Fibroblast of skin of right biceps (primary cell): ENCODE measurements at places on chromosomes 7 and 10.

- peak; percentile 99 for DNase-seq
Observed at GRCh38 chr10:70652761-70653657, 19.3 kb upstream of the ADAMTS14 start.

- DNase-seq = peak; percentile 31
Observed at GRCh38 chr7:17342756-17343155, 44.3 kb downstream of the AHR start.

- DNase-seq = peak; percentile 55
Observed at GRCh38 chr7:157337316-157338149, 729 bp downstream of the DNAJB6 start.

GRCh38 chr10:49748006-49748405 is 14.1 kb downstream of the OGDHL start:
- no peak for DNase-seq

- no peak for DNase-seq
Observed at GRCh38 chr7:120600607-120601006, 257.3 kb downstream of the TSPAN12 start.

DNA sequence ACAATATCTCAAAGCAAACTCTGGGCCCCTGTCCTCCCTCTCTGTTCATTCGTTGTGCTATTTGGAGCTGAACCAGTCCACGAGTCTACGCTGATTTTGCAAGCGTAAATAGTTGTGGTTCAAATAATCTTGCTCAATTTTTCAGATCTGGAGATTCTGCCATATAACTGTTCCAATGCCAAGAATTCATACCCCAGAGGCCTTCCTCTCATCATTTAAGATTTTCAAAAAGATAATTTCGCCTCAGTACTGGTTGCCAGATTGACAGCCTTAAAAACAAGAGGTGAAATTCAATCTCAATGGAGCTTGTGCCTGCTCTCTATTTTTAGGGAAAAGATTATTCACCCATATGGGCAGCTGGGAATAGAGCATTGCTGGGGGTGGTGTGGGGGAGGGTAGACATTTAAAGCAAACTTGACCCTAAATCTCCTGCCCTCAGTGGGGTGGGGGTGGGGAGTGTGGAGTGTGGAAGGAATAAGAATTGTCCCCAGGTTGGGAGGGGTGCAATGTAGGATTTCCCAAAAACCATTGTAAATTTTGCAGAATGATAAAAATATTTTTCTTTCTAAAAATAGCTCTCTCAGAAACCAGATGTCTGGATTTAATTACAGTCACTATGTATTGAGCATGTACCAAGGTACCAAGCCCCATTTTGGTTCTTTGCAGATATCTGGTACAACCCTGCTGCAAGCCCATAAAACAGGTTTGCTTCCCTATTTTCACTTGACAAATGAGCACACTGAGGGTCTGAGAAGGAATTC is 104.7 kb upstream of the EEPD1 start:
- peak; percentile 98 for DNase-seq

DNA sequence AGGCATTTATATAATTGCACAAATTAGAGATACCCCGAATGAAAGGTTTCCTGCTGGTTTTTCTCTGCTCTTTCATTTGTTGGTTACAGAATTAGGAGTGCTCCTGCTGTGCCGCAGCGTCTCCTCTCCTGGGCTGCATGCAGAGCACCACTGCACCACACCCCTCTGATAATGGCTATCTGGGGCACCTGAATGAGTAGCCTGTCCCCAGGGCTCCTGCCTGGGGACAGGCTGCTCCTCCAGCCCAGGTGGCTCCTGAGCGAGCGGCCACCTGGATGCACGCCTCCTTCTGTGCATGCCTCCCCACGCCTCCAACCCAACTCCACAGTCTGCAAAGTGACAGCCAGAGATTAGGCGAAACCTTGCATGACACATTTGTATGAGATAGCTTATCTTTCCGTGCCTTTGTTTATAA is 242.6 kb upstream of the FZD8 start:
- DNase-seq = no peak

DNA sequence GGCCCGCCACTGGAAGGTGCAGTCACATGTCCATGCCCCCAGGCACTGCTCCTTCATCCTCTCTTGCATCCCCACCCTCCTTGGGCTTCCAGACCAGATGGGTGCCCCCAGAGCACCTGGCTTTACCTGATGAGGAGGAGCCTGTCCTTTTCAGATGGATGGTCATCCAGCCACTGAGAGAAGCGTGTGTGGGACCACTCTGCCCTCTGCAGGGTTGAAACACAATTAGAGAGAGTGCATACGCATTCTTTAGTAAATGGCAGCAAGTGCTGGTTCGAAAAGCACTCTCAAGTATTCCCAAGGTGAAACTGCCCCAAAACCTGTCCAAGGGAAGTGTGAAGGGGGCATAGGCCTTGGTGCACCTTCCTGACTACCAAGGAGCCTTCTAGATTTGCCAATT is 41.6 kb downstream of the HBP1 start:
- no peak for DNase-seq

- DNase-seq = no peak
Observed at GRCh38 chr10:80108576-80109239, 23.8 kb upstream of the PLAC9 start.

DNA sequence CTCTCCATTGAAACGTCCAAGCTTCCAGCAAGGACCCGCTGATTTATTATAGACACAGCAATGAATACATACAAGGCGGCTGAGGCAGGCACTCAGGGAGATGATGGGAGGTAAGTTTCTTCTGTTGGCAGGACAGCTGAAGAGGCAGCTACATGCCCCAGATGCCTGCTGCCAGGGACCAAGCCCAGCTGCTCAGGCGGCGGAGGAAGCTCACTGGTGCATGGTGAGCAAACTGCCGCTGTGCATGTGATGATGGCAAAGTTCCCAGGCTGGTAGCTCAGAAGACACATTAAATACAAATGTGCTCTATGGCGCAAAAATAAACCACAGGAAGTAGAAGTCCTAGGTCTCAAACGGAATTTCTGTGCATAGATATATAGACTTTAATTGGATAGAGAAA is 2.3 kb downstream of the DNTT start:
- DNase-seq = no peak

- DNase-seq = no peak
Observed at GRCh38 chr7:101564778-101565211, 64.3 kb downstream of the MYL10 start.

DNA sequence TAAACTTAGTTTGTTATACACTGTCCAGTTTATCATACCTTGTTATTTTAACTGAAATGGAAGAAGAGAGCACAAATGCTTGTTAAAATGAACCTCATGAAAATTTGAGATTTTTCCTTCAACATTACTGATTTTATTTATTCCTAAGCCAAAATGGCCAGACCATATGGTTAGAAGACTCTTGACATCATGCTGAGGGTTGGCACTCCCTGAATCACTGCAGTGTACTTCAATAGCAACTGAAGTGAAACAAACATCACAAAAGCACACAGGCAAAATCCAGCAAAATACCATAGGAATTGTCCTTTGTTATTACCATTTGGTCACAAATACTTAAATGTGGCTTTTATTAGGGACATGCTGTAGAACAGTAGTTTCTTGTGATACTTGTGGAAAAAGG is 347.8 kb downstream of the NXPH1 start:
- DNase-seq = no peak

GRCh38 chr7:27073076-27073475 is 22.7 kb downstream of the HOXA1 start:
- DNase-seq = no peak

GRCh38 chr7:149799397-149800168 is 26.2 kb upstream of the ZNF467 start:
- DNase-seq = no peak

GRCh38 chr10:99854860-99855259 is 72.4 kb downstream of the ABCC2 start:
- DNase-seq = peak; percentile 69

DNA sequence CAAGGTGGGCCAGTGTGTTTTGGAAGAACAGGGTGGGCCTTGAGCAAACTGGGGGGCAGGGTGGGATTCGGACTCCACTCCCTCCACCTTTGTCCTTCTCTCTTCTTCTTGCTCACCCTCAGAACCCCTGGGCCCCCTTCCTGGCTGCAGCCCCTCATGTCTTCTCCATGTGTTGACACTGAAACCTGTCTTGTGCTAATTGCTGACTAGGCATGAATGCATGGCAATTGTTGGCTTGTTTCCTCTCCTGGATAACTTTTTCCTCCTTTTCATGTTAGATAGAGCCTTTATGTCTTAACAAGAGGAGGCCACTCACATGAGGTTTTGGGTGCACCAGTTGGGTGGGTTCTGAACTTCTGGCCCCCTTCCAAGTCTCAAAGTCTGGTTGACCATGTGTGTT is 181.6 kb upstream of the MKI67 start:
- no peak for DNase-seq

GRCh38 chr10:72886621-72887020 is 6.9 kb upstream of the OIT3 start:
- no peak for DNase-seq

- no peak for DNase-seq
Observed at GRCh38 chr7:17674166-17674942, 265.9 kb downstream of the SNX13 start.

DNA sequence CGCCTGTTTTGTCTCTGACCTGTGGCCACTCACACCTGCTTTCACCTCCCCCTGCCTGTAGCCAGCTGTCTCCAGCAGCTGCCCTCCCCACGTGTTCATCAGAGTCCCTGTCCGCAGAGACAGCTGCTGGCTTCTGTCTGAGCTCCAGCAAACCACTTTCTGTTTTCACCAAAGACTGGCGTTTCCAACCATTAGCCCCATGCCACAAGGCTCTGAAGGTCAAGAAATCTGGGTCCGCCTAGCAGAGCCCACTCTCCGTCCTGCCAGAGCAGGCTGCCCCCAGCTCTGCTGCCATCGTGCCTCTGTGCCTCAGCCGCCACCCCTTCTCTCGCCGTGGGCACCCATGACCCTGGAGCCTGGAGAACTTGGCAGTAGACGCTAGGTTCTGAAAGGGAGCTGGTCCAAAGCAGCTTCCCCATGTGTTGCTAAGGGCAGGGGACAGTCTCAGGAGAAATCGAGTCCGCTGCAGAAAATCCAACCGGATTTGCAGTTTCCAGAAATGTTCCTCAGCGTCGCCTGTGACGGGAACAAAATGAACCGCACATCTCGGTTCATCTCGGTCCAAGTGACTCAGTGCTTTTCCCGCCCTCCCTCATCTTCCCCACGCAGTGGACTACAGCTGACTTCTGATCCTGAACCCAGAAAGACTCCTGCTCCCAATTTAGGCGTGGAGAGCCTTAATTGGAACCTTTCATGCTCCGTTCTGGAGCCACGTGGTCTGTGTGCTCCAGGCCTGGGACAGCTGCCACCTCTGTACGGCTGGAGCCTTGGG is 28.0 kb downstream of the TMEM120A start:
- peak; percentile 52 for DNase-seq

GRCh38 chr7:22296916-22297315 is 60.0 kb downstream of the RAPGEF5 start:
- DNase-seq = no peak

DNA sequence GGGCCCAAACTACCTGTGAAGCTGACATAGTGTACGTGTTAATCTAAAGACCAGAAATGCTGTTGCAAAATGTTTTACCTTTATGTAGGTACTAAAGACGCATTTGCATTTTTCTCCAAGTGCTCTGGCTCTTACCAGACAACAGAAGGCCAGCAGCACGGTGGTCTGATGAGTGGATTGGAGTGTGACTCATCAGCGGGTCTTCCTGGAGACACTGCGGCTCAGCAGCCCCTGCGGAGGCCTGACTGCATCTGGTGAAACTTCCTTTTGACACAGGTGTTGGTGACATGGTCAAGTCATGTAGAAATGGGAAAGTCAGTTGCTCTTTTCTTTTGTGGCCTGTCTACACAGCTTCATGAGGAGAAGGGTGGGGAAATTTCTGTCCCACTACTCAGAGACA is 723.6 kb downstream of the INHBA start:
- DNase-seq = peak; percentile 51

DNA sequence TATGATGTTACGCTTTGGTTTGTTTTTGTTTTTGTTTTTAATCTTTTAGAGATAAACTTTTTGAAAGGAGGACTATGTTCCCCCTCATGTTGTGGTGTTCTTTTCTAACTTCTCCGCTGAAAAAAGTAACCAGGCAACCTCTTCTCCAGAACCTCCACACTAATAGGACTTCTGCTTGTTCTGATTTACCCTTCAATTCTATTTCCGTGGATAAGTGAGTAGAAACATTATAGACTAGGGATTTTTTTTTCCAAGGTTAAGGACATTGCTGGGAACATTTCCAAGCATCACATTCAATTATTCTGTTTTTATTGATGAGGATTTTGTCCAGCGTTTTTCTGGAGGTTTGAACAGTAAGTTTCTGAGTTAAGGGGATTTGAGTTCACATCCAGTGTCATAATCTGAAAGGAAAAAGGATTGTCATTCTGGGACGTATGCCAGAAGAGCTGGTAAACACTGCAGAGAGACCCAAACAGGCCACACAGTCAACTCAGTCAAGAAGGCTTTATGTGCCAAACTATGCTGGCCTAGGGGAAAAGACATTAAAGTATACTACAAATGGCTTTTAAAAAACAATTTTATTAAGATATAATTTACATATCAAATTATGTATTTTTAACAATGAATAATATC is 28.3 kb upstream of the RALA start:
- peak; percentile 49 for DNase-seq

- DNase-seq = no peak
Observed at GRCh38 chr7:100887516-100888290, 1.8 kb downstream of the UFSP1 start.

GRCh38 chr7:72785166-72785955 is 42.6 kb downstream of the TYW1B start:
- DNase-seq = peak; percentile 59

- DNase-seq = peak; percentile 56
Observed at GRCh38 chr10:89029181-89029580, 38.6 kb downstream of the FAS start.

- peak; percentile 12 for DNase-seq
Observed at GRCh38 chr7:17802056-17802455, 138.2 kb downstream of the SNX13 start.

DNA sequence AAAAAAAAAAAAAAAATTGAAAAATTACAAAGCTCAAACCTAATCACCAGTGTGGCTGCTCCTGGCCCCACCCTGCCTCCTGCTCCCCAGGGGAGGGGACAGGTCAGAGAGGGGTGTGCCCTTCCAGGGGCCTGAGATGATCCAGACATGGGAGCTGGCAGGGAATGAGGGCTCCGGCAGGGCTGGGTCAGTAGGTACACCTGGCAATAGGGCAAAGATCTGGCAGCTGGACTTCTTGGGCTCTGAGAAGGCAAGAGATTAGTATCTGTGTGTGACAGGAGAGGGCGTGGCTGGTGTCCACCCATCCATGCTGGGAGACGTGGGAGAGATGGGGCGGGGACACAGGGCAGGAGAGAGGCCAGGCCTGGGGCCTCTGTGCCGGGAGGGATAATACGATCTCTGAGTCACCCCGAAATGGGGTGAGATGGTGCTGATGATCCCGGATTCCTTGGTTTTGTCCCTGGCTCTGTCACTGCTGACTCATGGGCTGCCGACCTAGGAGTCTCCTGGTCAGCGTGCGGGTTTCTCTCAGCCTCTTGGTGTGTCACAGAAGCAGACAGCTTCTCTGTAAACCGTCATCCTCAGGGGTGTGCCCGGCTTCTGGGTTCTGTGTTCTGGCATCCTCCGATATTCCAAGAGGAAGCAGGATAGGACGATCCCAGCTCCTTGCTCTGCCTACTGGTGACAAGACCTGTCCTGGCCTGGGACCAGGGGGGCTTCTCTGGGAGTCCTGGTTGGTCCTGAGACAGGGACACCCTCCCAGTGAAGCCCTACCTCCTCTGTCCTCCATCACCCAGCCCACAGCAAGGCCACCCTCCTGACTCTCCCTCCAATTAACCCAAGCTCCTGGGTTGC is 8.2 kb upstream of the CLDN4 start:
- DNase-seq = peak; percentile 97

GRCh38 chr10:124696446-124697392 is 47.5 kb downstream of the FAM53B start:
- DNase-seq = no peak

GRCh38 chr7:150514748-150515222 is at the start of gene GIMAP7:
Gene GIMAP7 (plus strand): TSS chr7:150514872. CDS start chr7:150519975, 5,103 bp downstream.
- DNase-seq = no peak
